ENCODE measurements at places on chromosomes 5 and 9.
A peak's percentile ranks its signal among the peaks of the same experiment; 100 is the strongest.

DNA sequence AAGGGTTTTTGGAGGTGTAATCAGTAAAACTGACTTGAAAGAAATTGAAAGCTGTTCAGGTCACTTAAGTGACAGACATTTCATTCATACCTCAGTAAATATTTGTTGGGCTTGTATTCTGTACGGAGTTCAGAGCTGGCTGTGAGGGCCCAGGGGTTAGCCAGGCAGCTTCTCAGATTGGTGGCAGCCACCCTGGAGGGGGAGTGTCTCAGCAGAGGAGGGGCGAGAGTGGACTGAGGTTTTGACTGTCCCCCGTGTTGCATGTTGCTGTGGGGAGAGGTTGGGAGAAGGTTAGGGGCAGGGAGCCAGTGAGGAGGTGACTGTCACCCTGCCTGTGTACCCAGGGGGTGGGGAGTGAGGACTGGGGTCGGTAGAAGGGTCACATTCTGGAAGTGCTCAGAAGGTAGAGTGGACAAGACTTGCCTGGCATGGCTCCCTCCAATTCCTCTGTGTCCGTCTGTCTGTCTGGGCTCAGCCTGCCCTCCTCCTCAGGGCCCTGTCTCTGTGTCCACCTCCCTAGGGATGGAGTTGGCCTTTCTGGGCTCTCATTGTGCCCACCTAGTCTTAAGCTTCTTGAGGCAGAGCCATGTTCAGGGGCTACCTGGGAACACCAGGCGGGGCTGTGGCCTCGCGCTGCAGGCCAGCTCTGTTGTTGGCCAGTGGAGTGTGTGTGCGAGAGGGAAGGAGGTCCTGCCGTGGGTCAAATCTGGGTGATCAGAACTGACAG is 4.4 kb downstream of the PHF2 start:
- H3K27ac ChIP-seq = peak overlapping the region; percentile 38
- peaks cover 38% of the 10 kb centered on the region for H3K4me1 ChIP-seq

- no peak overlapping the region for H3K27ac ChIP-seq
- peaks cover 8% of the 10 kb centered on the region for H3K4me1 ChIP-seq
- DNase-seq = no peak
Measured at GRCh38 chr5:180645274-180646204, 3.9 kb downstream of the FLT4 start.

GRCh38 chr9:123484130-123484529 is 128.1 kb downstream of the CRB2 start:
- no peak overlapping the region for H3K27ac ChIP-seq
- DNase-seq = no peak
- H3K4me1 ChIP-seq = no peaks in the 10 kb centered on the region
- H3K36me3 ChIP-seq = no peaks in the 10 kb centered on the region
- peaks cover 3% of the 10 kb centered on the region for H3K27me3 ChIP-seq
- no peak overlapping the region for H3K4me3 ChIP-seq

DNA sequence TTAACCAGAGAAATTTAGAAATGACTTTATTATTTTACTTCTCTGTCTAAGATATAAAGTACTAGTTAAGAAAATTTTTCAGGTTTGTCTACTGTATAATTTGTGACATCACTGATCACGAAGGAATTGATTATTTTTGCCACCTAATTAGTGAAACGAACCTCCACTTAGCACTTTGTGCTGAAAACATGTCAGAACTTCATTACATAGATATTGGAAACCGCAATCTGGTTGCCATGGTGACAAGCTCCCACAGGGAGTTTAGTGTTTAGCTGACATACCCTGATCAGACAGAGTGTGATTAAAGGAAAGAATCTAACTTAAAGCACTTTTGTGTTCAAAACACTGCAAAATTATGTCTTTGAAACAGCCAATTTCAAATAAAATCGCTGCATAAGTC is 668.4 kb upstream of the CCNG1 start:
- no peak overlapping the region for H3K27ac ChIP-seq
- H3K36me3 ChIP-seq = no peaks in the 10 kb centered on the region
- no peaks in the 10 kb centered on the region for H3K4me1 ChIP-seq
- no peaks in the 10 kb centered on the region for H3K27me3 ChIP-seq

GRCh38 chr5:69206528-69207190 is 17.3 kb downstream of the CENPH start:
- H3K4me1 ChIP-seq = peaks cover 23% of the 10 kb centered on the region
- H3K27me3 ChIP-seq = no peaks in the 10 kb centered on the region
- H3K4me3 ChIP-seq = no peak overlapping the region
- no peak for DNase-seq
- no peaks in the 10 kb centered on the region for H3K36me3 ChIP-seq

DNA sequence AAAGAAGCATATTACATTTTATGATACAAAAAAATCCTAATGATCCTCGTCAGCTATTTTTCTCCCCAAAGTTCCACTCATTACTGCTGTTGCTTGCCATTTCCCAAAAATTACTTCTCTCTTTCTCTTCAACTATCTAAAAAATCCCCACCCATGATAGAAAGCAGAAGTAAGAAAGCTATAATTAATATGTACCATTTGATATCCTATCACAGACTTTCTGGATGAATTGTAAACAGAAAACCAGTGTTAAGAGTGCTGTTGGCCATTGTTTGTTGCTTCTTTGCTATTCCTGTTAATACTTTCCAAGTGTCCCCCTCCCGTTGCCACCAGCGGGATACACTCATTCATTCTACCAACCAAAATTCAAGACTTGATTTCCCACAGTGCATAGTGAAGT is 136.3 kb upstream of the SMARCA2 start:
- H3K27ac ChIP-seq = no peak overlapping the region
- H3K36me3 ChIP-seq = no peaks in the 10 kb centered on the region
- no peaks in the 10 kb centered on the region for H3K27me3 ChIP-seq
- DNase-seq = no peak

- H3K36me3 ChIP-seq = no peaks in the 10 kb centered on the region
- H3K4me3 ChIP-seq = no peak overlapping the region
- H3K27me3 ChIP-seq = no peaks in the 10 kb centered on the region
- no peak for DNase-seq
- peaks cover 33% of the 10 kb centered on the region for H3K4me1 ChIP-seq
Measured at GRCh38 chr5:139103762-139104161, 94.4 kb downstream of the SIL1 start.

DNA sequence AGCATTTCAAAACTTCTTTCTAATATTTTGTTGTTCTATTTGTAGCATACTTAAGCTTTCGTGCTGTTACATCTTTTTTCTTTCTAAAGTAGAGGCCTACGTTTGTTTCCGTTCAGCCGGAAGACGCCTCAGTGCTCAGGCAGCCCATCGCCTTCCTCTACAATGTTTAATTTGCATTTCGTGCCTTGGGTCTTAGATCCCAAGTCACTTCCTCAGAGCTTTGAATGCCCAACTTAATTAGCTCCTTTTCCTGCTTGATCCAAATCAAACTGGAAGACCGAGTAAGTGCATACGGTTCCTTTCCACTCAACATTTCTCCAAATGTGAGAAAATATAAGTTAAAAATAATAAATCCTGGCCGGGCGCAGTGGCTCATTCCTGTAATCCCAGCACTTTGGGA is 43.2 kb downstream of the MRPL36 start:
- H3K4me1 ChIP-seq = no peaks in the 10 kb centered on the region
- no peak overlapping the region for H3K27ac ChIP-seq
- DNase-seq = no peak
- H3K27me3 ChIP-seq = peaks cover 29% of the 10 kb centered on the region

GRCh38 chr9:19481121-19481870 is 72.5 kb downstream of the ACER2 start:
- DNase-seq = no peak
- no peaks in the 10 kb centered on the region for H3K36me3 ChIP-seq
- no peaks in the 10 kb centered on the region for H3K4me1 ChIP-seq
- no peak overlapping the region for H3K4me3 ChIP-seq
- H3K27ac ChIP-seq = no peak overlapping the region

DNA sequence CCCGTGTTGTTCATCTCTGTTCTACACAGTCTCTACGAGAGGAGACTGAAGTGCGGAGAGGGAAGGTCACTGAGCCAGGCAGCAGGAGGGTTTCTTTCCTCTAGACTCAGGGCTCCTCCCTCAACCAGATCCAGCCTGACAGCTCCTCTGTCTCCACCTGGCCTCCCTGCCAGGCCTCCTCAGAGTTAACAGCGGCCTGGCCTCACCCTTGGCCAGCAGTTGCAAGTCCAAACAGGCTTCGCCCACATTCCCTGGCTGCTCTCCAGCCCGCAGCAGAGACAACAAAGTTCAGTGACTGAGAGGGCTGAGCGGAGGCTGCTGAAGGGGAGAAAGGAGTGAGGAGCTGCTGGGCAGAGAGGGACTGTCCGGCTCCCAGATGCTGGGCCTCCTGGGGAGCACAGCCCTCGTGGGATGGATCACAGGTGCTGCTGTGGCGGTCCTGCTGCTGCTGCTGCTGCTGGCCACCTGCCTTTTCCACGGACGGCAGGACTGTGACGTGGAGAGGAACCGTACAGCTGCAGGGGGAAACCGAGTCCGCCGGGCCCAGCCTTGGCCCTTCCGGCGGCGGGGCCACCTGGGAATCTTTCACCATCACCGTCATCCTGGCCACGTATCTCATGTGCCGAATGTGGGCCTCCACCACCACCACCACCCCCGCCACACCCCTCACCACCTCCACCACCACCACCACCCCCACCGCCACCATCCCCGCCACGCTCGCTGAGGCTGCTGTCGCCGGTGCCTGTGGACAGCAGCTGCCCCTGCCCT is at the start of gene HRCT1:
HRCT1 (plus strand) TSS at position 291 of the 768 bp plus-strand sequence; CDS start at position 377, 86 bp downstream.
- H3K27me3 ChIP-seq = peaks cover 2% of the 10 kb centered on the region
- H3K4me3 ChIP-seq = peak within 1 kb of the TSS; percentile 76
- no peaks in the 10 kb centered on the region for H3K36me3 ChIP-seq
- peak; percentile 94 for DNase-seq
- peak within 1 kb of the TSS; percentile 96 for H3K27ac ChIP-seq

- H3K27ac ChIP-seq = no peak overlapping the region
- peaks cover 25% of the 10 kb centered on the region for H3K4me1 ChIP-seq
- DNase-seq = no peak
- H3K27me3 ChIP-seq = peaks cover 3% of the 10 kb centered on the region
- no peak overlapping the region for H3K4me3 ChIP-seq
Measured at GRCh38 chr9:136055715-136056545, 39.2 kb downstream of the NACC2 start.

DNA sequence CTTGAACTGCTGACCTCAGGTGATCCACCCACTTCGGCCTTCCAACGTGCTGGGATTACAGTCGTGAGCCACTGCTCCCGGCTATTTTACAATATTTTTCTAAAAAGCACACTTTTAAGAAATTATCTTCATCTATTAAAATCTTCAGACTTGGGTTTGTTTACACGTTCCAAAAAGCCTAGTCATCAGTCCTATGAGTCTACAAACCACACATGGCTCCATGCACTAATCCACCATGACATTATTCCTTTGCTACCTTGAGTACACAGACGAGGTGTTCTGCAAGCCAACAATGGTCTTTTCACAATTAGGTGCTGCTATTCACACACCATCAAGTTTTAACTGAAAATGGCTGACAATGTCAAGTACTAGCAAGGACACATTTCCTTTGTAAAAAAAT is 41.0 kb downstream of the TRPM6 start:
- no peaks in the 10 kb centered on the region for H3K36me3 ChIP-seq
- no peak for DNase-seq
- H3K4me3 ChIP-seq = no peak overlapping the region
- peaks cover 13% of the 10 kb centered on the region for H3K4me1 ChIP-seq
- H3K27ac ChIP-seq = no peak overlapping the region

DNA sequence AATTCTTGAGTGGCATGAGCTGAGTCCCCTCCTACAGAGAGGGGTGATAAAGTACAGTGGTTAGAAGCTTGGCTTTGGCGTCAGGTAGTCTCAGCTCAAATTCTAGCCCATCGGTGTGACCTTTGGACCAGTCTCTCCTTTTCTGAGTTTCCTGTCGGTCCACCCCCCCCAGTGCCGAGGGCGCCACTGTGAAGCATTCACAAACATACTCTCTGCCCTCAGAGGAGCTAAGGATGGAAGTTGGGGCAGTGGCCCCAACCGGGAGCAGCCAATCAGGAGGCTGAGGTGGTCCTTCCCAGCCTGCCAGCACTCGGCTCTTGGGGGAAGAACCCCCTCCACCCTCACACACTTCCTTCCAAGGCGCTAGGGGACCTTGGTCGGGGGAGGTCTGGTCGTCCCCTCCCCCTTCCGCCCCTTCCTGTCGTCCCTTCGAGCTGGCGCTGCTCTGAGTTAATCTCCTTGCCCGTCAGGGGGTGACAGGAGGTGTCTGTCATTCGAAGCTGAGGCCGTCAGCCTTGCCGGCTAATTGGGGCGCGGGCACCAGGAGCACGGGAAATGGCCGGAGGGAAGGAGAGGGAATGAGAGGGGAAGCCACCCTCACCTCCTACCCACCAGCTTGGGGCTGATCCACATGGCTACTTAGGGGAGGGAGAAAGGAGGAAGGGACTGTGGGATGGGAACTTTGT is 53.0 kb downstream of the CXXC5 start:
- H3K4me3 ChIP-seq = no peak overlapping the region
- DNase-seq = no peak
- peaks cover 7% of the 10 kb centered on the region for H3K27me3 ChIP-seq
- no peaks in the 10 kb centered on the region for H3K36me3 ChIP-seq
- peaks cover 25% of the 10 kb centered on the region for H3K4me1 ChIP-seq

DNA sequence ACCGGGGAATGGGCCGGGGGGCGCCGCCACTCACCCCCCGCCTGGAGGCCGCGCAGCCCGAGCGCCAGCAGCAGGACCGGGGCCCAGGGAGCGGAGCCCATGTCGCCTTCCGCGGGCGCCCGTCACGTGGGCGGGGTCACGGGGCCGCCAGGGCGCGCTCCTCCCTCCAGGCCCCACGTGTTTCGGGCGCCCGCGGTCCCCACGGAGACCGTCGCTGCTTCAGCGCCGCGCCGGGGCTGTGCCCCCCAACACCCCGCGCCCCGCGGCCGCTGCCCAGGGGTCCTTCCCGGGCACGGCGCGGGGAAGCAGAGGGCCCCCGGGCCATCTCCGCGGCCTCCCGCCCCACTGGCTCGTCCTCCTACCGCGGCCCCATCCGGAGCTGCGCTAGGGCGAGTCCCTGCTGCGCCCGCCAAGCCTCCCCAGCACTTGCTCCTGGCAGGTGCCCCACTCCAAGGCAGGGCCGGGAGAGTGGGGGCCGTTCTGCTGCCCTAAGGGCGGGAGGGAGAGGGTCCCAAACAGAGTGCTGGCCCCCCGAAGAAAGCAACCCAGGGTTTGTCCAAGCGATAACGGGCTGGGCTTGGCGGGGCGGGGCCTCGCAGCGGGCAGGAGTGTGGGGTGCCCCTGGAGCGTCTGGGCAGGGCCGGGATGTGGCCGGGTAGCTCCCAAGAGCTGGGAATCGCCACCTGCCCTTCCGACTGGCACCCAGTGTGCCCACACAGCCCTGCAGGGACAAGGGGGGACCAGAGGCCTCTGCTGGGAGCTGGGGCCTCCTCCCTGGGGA is at the start of gene DPP7:
DPP7 (minus strand) TSS at position 121 of the 781 bp plus-strand sequence; CDS start at position 101, 20 bp downstream.
- H3K27me3 ChIP-seq = no peaks in the 10 kb centered on the region
- H3K4me3 ChIP-seq = peak within 1 kb of the TSS; percentile 53
- no peaks in the 10 kb centered on the region for H3K4me1 ChIP-seq
- DNase-seq = peak; percentile 12

DNA sequence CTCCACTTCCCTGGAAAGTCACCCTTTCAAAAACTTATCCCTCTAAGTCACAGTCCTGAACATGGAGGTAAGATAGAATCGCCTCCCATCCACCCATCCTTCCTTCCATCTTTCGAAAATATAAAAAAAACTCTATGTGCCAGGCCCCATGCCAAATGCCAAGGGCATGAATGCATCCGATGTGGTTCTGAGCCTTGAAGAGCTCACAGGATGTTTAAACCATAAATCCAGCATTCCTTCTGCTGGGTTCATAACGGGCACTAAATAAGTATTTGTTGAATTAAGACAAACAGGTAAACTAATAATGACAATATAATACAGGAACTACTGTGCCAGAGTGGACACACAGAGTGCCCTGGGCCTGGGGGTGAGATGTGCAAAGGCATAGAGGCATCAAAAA is 147.3 kb downstream of the TTLL11 start:
- peaks cover 63% of the 10 kb centered on the region for H3K4me1 ChIP-seq
- no peaks in the 10 kb centered on the region for H3K27me3 ChIP-seq
- peaks cover 15% of the 10 kb centered on the region for H3K36me3 ChIP-seq
- DNase-seq = peak; percentile 66

GRCh38 chr5:131671994-131672655 is 37.1 kb upstream of the RAPGEF6 start:
- peaks cover 45% of the 10 kb centered on the region for H3K36me3 ChIP-seq
- DNase-seq = peak; percentile 84
- peak overlapping the region; percentile 87 for H3K27ac ChIP-seq
- H3K4me3 ChIP-seq = peak overlapping the region; percentile 23

Data from HFFc6 (cell line).